Activated CD4-positive, alpha-beta T cell treated with anti-CD3 and anti-CD28 coated beads, Interleukin-2, amount 50 U/mL, for 16 hours (primary cell): ENCODE measurements at places on chromosomes 6 and 20.

DNA sequence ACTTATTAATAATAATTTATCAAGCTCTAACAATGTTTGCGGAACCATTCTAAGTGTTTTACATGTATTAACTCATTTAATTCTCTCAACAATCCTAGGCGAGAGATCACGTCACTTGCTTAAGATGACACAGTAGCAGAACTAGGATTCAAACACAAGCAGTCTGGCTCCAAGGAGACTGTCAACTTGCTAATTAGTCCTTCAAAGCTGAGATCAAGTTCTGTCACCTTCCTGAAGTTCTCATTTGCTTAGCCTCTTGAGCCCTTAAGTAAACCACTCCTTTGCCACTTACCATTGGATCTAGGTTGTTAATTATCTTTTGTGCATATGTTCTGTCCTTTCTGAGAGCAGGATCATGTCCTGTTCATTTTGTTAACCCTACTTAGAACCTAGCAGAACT lies 14.1 kb downstream of the FKBP5 start:
- no peak for DNase-seq

DNA sequence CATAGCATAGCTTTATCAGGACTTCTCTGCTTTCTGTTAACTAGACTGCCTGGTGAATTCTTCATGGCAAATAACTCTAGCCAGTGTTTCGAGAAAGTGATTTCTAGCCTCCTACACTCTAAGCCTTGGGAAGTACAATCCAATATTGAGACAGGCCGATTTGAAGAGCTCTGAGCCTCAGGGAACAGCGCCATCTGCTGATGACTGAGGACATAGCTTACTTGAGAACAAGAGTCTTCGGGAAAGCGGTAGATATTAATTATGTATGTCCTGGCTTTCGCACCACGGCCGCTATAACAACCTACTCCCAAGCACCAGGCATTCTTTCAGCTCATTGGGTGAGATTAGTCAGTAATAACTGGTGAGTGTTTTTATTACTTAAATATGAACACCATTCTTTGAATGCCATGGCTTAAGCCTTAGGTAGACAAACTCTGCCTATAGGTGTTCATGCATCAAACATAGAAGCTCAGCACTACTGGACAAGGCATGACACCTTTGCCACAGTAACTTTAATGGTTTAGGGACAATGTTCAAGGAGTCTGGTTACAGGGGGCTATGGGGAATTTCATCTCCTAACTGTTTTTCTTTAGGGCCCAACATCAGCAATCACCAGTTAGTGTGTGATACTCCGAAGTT lies 518.6 kb downstream of the BMP2 start:
- peak; percentile 36 for DNase-seq

GRCh38 chr6:136920216-136920615 lies 1.9 kb upstream of the SLC35D3 start:
- DNase-seq = no peak

GRCh38 chr6:125974214-125974866 lies 12.0 kb upstream of the TRMT11 start:
- DNase-seq = peak; percentile 60

DNA sequence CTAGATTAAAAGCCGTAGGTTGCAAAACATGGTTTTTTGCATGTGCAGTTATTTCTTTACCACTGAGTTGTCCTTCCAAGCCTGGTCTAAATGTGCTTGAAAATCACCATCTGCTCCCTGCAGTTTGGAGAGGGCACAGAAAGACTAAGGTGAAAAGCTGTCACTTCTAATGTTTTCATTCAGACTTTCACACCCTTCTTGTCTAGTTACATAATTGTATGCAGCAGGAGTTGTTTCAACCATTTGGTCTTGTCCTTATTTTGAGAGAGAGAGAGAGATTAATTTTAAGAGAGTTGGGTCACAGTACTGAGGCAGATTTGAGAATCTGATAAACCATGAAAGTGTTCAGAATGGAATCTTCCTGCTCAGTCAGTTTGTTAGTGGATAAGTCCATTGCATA lies 82.5 kb downstream of the ARID1B start:
- DNase-seq = no peak

DNA sequence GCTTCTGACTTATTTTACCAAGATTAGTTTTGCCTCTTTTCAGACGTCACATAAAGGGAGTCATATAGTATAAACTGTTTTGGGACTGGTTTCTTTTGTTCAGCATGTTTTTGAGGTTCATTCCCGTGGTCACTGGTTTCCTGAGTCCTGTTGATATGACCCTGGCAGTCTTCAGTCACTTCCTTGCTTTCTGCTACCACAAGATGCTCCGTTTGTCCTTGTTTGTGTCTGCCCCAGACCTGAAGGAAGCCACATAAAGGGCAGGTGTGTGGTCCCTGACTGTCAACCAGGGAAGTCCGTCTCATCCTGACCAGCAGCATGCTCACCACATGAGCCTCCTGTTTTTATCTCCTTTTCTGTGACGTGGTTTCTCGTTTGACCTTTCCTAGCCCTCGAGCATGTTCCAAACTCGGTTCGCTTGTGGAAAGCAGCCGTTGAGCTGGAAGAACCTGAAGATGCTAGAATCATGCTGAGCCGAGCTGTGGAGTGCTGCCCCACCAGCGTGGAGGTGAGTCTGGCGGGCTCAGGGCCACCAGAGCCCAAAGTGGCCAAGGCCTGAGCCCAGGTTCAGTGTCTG lies 26.1 kb upstream of the C20orf204 start:
- peak; percentile 23 for DNase-seq

GRCh38 chr6:7730001-7730783 lies 4.3 kb downstream of the BMP6 start:
- no peak for DNase-seq

DNA sequence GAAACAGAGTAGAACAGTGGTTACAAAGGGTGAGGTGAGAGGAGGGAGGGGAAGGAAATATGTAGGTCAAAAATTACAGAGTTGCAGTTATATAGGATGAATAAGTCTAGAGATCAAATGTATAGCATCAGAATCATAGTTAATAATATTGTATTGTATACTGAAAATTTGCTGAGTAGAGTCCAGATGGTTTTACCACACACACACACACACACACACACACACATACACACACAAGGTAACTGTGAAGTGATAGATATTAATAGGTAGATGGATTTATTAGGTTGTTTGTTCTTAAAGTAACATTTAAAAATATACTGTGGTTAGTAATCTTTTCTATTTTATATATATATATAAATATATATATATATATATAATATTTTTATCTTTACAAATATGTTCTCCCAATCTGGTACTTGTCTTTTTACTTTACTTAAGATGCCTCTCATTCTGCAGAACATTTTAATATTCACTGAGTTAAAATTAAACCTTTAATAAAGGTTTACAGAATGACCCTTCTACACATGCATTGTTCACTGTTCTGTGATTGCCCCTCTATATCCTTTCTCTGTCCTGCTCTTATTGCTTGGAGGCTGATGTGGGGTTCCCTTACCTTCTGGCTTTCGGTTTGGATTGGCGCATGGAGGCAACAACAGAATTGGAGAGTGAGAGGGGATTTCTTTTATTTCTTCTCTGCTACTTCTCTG lies 408 bp downstream of the PTCHD4 start:
- DNase-seq = no peak

GRCh38 chr6:154337406-154338005 lies 19.1 kb downstream of the IPCEF1 start:
- no peak for DNase-seq

GRCh38 chr6:106731144-106731842 lies 101.9 kb downstream of the QRSL1 start:
- no peak for DNase-seq

- no peak for DNase-seq
Measured at GRCh38 chr6:162315291-162315690, 412.3 kb downstream of the PRKN start.

- DNase-seq = peak; percentile 54
Measured at GRCh38 chr20:34834459-34834893, 9.0 kb upstream of the NCOA6 start.

DNA sequence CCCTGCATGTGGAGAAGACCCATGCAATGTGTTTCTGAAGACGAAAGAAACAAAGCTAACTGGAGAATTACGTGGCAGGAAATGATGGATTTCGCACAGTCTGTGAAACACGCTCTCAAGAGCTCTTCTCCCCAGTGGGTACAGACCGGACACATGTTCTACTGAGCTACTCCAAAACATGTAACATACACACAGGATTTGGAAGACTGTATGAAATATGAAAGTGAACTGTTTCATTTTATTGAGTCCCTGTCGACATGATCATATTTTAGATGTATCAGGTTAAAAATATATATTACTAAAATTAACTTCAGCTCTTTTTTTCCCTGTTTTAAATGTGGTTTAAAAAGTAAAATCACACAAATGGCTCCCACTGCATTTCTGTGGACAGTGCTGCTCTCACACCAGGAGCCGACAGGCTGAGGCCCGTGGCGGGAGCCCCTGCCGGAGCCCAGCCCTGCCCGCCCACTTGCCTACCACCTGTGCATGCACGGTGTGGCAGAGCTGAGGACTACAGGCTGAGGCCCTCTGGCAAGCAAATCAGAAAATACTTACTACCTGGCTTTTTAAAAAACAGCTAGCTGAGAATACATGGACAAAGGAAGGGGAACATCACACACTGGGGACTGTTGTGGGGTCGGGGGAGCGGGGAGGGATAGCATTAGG lies 58.9 kb upstream of the NXT1 start:
- DNase-seq = no peak

GRCh38 chr6:170279977-170280688 lies 10.7 kb downstream of the DLL1 start:
- DNase-seq = peak; percentile 51

DNA sequence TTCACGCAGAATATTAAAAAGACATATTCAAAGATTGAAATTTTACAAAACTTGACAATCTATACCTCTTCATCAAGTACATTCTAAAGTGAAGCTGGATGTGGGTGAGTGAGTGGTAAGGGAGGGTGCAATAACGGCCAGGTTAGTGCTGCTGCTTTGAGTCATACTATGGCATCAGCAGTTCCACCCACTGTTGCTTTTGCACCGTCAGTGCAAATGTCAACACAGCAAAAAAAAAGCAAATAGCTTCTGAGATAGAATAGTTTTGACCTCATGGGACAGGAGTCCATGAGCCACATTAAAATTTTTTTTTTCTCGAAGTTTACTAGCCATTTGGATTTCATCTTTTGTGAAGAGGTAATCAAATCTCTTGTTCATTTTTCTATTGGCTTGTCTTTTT lies 31.8 kb downstream of the PSMF1 start:
- peak; percentile 57 for DNase-seq

- no peak for DNase-seq
Measured at GRCh38 chr6:53244399-53244931, 95.8 kb upstream of the GCM1 start.

DNA sequence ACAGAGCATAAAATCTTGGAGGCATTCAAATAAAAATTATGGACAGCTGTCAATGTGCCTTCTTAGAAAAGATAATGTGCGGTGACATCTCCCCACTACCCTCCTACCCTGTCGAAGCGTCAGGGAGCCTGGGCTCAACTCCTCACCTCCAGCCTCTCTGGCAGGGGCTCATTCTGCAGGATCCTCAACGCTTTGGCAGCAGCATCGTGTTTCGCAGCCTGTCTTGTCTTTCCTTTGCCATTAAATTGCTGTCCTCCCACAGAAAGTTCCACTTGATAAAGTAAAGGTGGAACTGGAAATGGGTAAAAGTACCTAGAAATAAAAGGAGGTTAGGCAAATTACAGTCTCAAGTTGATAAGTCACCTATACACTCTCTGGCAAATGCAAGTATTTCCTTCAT lies 36.7 kb downstream of the STAU1 start:
- no peak for DNase-seq

- DNase-seq = no peak
Measured at GRCh38 chr6:119426619-119427018, 77.1 kb upstream of the MAN1A1 start.

GRCh38 chr6:19083801-19084200 lies 696.7 kb downstream of the RNF144B start:
- no peak for DNase-seq

GRCh38 chr20:8757146-8757545 lies 311.7 kb upstream of the PLCB4 start:
- DNase-seq = no peak

DNA sequence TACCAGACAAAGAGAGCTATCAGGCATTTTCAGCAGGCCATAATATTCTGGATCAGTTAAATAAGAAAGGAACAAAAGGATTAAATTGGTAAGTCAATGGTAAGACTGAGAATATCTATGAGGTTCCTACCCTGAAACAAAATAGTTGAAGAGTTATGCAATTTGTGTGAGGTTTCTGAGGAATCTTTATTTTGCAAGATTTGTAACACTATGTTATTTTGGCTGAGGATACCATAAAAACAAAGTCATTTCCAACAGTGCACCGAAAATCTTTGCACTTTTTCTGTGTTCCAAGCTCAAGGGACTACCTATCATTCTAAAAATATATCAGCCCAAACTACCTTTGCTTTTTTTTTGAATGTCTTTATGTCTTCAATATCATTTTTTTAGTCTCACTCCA lies 383.3 kb upstream of the CITED2 start:
- no peak for DNase-seq

DNA sequence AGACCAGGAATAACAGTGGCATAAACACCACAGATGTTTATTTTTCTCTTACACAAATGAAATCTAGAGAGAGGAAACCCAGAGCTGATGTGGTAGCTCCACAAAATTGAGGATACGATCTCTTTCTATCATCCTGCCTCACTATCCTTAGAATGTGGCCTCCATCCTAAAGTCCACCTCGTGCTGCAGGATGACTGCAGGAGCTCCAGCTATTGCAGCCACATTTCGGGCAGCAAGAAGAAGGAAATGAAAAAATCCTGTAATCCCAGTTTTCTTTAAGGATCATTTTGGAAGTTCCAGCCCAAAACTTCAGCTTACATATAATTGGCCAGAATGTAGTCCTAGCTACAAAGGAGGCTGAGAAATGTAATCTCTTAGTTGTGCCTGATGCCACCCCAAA lies 41.2 kb upstream of the ARFGEF2 start:
- DNase-seq = no peak

DNA sequence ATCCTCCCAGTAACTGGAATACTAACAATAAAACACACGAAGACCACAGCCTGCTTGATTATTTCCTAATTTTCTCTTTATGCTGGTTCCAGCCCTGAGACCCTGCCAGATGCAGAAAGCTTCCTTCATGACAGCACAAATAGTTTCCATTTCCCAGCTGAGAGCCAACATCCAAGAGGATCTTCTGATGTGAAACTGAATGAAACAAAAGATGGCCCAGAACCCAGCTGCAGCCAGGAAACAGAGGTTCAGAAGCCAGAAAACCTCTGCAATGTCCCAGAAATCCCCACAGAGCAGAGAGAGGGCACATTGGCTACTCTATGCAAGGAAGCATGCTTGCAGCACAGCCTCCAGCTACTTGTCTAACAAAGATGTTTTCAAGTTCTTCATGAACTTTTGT lies 61.8 kb upstream of the PLEKHG1 start:
- DNase-seq = no peak

DNA sequence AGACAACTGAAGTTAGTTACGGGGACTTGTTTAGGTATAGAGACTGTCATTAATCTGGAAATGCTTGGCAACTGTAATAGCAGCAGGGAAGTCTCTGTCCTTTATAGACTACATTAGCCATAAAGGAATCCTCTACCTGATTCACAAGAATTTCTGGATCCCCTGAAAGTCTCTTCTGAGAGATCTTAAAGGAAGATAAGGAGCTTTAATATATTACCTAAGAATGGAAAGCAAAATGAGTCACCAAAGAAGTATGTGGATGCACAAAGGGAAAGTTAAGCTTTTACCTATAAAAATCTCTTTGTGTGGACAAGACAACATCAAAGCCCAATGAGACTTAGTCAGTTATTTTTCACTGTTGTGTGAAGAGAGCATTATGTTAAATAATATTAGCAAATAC lies 92.2 kb upstream of the RSPO3 start:
- no peak for DNase-seq
